ENCODE measurements at places on chromosomes 13 and 19.

GRCh38 chr13:57932061-57932460 is 300.5 kb downstream of the PCDH17 start:
- DNase-seq = no peak

DNA sequence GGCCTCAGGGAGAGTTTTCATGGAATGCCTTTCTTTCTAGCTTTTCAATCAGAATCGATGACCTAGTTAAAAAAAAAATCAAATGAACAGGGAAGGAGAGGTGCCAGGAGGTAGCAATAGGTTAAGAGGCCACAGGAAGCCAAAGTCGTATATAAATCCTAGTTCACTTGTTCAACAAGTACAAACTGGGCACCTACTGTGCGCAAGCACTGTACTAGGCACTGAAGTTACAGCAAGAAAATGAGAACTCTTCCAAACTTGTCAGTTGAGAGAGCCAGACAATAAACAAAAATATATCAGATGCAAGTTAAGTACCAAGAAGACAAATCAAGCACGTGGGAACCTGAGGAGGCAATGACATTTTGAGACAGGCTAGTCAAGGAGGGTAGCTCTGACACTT is 6.1 kb downstream of the SUGP2 start:
- no peak for DNase-seq

DNA sequence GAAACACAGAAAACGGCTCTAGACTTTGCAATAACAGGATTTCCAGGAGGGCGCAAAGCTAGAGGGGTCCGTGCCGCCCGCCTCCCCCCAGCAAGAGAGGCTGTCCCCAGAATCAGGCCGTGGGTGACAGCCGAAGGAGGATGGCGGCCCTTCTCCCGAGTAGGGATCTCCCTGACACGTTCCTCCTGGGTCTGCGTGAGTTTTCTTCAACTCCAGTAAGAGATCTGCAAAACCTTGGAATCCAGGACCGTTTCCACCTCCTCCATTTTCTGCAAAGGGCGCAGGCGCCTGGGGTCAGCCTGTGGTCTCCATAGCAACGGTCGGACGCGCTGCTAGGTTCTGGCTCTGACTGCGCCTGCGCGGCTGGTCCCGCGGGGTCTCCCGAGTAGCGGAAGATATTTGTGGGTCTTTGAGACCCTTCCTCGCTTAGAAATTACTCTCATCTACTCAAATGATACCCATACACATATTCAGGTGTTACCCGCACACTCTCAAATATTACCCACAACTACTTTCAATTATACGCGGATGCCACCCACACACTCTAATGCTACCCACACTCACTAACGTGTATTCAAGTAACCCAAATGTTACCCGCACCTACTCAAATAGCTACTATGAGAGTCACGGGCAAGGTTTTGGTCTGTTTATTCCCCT is 2.1 kb downstream of the PNMA8C start:
- DNase-seq = peak; percentile 53

- peak; percentile 42 for DNase-seq
Observed at GRCh38 chr13:37640499-37640898, 41.9 kb upstream of the POSTN start.

GRCh38 chr13:48412881-48413351 is at the start of gene LPAR6:
Gene LPAR6, minus strand, starts transcription at chr13:48413113. Its CDS starts 690 bp downstream, at chr13:48412423.
- no peak for DNase-seq

DNA sequence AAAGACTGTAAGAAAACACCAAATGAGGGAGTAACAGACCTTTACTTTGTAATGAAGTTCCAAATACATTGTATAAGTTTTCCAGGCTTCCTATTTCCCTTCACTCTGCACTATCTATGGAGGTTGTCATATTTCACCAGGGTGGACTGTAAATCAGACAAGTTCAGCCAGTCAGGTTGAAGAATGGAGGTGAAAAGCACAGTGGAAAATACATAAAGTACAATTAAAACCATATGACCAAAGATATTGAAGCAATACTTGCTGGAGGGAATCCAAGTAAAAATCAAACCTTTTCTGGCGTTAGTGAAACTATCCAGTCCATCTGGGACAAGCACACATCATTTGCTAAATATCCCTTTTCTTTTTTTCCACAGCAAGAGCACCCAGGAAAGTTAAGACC is 3.2 kb downstream of the LHFPL6 start:
- peak; percentile 75 for DNase-seq

DNA sequence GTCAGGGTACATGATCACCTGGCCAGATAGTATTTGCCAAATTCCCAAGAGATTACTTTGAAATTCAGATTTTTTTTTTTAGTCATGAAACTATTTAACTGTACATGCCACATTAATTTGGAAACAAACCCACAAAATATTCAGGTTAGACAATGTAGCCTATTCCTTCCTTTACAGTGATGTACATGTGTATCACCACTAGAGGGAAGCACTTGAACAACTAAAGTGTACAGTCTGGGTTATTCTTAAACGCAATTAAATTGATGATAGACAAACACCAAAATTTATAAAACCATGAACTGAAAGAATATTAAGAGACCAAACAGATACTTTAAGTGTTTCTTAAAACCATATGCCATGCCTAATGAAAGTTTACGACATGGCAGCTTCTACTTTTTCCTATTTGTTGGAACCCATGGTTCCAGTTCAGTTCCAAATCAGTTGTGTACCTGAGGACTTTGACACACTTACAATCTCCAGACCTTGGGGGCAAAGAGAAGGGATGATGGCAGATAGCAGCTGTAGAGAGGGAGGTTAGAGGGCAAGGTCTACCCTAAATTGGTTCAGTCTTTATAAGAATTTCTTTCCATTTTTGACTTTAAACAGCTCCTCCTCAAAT is 52.8 kb downstream of the TNFSF13B start:
- no peak for DNase-seq

GRCh38 chr13:92074658-92075057 is 676.2 kb downstream of the GPC5 start:
- DNase-seq = no peak

GRCh38 chr13:23288564-23288963 is 107.8 kb downstream of the SGCG start:
- no peak for DNase-seq

- peak; percentile 58 for DNase-seq
Observed at GRCh38 chr19:1324806-1325567, 39.3 kb downstream of the EFNA2 start.

DNA sequence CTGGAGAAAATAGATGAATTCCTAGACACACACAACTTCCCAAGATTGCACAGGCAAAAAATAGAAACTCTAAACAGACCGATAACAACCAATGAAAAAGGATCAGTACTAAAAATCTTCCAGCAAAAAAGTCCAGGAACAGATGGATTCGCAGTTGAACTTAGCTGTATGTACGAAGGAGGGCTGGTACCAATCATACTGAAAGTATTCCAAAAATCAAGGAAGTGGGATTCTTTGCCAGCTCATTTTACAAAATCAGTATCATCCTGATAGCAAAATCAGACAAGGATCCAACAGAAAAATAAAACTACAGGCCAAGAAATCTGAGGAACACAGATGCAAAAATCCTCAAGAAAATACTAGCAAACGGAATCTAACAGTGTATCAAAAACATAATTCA is 6.5 kb upstream of the LILRB2 start:
- DNase-seq = peak; percentile 67

GRCh38 chr19:31955061-31955460 is 390.3 kb upstream of the ZNF507 start:
- DNase-seq = no peak

DNA sequence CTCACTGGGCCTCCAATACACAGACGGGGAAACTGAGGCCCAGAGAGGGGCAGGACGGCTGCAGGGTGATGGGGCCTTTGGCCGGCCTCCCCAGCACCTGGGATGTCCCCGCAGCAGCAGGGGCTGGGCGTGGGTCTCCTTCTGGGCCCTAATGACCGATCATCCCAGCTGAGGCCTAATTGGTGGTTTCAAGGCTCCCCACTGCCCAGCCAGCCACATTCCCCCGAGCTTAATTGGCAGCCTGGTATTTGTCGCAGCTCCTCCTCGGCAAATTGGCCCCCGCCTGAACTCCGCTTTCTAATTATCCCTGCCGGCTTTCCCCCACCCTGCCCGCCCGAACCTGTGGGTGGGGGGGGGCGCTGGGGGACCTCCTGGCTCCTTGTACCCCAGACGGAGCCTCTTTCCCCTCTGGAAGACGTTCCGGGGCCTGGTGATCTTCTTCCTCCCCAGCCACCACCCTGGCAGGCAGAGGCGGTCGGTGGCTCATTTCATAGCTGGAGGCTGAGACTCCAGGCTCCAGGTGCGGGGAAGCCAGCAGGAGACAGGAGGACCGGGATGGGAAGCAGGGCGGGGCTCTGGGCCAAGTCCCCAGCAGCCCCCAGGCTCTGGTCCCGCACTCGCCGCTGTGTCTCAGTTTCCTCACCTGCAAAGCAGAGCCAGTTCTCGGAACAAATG is 27.2 kb upstream of the WDR18 start:
- DNase-seq = peak; percentile 33

GRCh38 chr19:48560095-48560530 is 8.1 kb downstream of the SULT2B1 start:
- no peak for DNase-seq

- no peak for DNase-seq
Observed at GRCh38 chr13:98664047-98664446, 87.1 kb upstream of the STK24 start.

DNA sequence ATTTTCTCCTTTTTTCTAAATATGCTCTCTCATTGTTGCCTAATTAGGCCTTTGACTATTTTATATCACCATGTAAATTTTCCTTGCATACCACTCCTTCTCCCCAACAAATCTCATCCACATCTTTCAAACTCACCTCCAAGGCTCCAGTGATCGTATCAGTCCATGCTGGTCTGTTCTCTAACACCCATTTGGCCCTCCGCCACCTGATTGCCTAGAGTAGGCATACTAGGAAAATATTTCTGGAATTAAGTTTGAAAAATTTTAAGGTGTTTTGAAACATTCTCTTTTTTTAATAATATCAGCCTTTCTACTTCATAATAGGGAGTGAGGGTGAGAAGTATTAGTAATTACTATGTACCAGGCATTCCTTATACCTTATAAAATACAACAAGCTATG is 473.9 kb downstream of the FGF9 start:
- DNase-seq = no peak

- DNase-seq = no peak
Observed at GRCh38 chr19:13689085-13689484, 75.2 kb upstream of the MRI1 start.

DNA sequence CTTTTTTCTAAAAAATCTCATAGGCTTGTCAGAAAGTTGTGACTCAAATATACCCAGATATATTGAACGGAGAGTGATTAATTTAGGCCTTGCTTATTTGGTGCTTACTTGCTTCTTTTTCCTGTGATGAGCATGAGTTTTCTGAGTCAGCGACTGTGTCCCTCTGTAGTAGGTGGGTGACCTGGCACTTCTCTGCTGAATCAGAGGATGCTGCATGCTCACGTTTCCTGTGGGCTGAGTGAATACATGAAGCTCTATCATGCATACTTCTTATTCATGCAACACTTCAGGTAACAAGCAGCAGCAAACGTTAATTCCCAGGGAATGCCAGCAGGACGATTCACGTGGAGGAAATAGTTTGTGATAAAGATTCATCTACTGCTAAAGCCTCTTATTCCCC is 245.0 kb downstream of the KLF5 start:
- DNase-seq = no peak

- no peak for DNase-seq
Observed at GRCh38 chr13:91304741-91305140, 42.7 kb upstream of the MIR17HG start.

DNA sequence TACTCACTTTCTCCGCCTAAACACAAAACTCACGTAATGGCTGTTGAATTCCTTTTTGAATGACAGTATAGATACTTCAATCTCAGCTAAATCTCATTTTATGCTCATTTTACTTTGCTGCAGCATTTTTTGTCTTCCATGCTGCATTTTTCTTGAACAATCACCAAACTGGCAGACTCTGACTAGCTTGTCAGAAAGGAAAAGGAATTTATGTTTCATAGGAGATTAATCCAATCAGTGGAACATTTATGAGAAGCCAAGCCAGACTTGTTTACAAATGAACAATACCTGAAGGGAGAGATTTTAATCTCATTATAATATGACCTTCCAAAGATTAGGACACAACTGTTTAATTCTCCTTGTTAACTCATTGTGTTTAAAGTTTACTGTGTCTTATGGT is 1044.3 kb downstream of the DIAPH3 start:
- DNase-seq = no peak

DNA sequence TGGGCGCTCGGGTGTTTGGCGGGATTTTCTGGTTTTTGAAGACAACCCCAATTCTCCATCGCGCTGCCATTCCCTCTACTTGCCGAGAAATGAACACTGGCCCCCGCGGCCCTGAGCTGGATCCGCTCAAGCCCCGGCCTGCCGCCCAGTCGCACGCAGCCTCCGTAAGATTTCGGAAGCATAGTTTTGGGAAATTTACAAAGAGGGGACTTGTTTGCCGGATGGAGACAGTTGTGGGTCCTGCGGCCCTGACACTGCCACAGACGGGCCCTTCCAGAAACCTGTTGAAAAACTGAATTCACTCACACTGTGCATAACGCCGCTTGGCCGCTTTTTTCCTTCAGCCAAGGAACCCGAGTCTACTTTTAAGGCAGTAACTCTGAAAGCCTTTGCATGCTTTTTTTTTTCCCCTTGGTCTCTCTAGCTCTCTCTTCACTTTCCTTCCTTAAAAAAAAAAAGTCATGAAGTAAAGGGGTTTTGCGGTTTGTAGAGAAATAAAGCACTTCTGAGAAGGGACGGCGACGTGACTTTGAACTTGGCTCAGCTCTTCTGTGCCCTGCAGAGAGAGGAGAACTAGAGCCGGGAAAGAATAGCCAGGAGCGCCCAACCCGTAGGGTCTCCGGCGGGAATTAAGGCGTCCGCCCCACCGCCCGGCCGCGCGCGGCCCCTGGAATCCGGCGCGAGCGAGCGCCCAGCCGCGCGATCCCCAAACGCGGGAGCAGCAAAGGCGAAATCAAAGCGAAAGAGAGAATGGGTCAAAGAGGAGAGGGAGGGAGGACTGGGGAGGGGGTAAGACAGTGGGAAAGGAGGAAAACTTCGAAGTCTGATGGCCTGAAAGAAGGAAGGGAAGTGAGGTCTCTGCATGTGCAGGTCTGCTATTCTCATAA is 3.4 kb upstream of the ZIC2 start:
- DNase-seq = no peak

- peak; percentile 3 for DNase-seq
Observed at GRCh38 chr19:36420961-36421748, 2.7 kb upstream of the ZFP82 start.

- no peak for DNase-seq
Observed at GRCh38 chr13:96243376-96243775, 153.5 kb downstream of the HS6ST3 start.

All from fibroblast of skin of left quadriceps (primary cell).